ENCODE measurements at places on chromosomes 12 and 14. TPM values are rescaled to one million over a fixed set of nuclear protein-coding genes. Genes with fewer than 3 reads are reported as not detected.

DNA sequence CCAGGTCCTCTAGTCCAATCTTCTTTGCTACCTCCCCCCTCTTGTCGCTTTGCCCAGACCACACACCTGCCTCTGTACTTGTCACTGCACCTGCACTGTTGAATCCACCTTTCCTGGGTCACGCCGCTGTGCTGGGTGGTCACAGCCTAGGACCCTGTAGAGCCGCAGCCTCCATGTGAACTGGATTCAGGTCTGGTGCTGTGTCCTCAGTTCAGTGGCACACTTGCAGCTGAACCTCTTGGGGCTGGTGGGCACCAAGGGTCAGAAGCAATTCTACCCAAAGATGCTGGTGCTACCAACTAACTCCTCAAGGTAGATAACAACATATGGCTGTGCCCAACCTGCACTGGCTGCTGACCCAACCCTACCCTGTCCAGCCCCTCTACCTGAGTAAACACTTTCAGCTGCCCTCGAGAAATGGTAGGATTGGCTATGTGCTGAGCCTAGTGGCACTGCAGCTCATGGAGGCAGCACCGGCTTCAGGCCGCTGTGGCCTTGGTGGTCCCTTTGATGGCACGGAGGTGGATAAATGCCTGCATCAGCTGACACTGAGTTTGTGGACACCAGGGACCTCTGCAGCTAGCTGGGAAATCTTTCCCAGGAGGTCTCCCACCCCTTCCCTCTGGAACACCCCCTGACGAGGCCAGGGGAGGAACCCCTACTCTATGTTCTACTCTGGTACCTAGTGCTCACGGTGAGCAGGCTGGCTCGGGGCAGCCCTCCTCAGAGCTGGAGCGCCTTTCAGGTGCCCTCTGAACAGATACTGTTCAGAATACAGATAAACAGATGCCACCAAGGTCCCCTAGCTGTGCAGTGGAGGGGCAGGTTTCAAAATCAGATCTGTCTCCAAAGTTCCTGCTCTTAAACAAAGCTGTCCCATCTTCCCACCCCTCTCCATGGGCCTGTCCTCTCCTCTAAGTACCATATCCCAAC is 14.3 kb downstream of the AGAP2 start:
- DNase-seq = no peak

DNA sequence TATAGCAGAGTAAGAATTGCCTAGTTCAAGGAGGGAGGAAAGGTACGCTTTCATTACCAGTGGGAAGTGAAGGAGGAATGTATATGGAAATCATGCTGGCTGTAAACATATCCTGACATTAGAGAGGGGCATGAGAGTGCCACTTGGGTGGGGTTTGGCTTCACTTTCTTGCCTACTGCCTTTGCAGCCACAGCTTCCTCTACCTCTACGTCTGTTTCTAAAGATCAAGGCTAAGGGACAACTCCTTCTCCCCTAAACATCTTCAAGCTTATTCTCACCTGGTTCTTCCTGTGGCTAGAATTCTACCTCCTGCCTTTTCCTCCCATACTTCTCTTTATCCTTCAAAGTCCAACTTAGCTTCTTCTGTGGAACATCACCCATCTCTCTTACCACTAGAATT is 58.0 kb downstream of the SUSD6 start:
- no peak for DNase-seq

GRCh38 chr14:95623195-95623594 is 63.0 kb upstream of the TCL1B start:
- DNase-seq = no peak

- no peak for DNase-seq
Measured at GRCh38 chr12:76694369-76694768, 69.5 kb upstream of the ZDHHC17 start.

GRCh38 chr12:1926251-1926657 is 7.8 kb upstream of the CACNA2D4 start:
- no peak for DNase-seq

DNA sequence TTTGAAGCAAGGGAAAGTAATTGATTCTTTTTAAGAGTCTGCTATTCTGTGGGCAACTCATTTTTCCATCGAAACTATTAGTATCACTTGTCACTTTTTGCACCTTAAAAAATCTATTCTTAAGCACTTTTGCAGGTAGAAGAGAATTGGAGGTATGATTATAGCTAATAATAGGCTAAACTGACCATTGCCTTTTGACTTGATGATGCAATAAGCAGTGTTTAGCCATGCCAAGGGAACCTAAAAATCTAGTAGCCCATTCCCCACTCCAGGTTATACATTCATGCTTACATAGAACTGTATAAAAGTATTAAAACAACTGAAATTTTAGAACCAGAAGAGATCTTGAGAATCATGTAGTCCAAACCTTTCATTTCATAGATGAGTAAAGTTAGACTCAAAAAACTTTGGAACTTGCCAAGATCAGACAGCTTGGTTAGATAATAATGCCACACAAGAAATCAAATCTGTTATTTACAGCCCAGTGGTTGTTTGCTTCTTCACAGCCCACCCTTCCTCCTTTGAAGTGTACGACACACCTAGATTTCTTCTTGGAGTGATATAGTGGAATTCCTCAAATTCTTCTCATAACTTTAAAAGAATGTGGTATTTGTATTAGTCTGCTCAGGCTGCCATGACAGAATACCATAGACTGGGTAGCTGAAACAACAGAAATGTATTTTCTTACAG is 21.7 kb upstream of the GARIN2 start:
- DNase-seq = no peak

- DNase-seq = no peak
Measured at GRCh38 chr14:71339650-71340415, 432.6 kb downstream of the PCNX1 start.

DNA sequence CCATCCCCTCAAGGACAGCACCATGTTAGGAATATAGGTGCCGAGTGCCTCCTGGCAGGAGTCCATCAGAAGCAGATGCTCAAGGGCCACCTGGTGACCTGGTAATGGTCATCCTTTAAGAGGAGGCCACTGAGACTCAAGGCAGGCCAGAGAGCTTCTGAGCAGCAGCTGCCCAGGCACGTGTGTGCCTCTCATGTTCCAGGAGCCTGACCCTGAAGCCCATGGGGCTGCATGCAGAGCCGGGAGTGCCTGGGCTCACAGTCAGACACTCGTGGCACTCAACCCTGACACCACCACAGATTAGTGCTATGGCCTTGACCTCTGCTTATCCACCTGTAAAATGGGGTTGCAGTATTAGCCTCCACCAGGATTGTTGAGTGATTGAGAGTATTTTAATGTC is 45.6 kb downstream of the C14orf132 start:
- peak; percentile 18 for DNase-seq

DNA sequence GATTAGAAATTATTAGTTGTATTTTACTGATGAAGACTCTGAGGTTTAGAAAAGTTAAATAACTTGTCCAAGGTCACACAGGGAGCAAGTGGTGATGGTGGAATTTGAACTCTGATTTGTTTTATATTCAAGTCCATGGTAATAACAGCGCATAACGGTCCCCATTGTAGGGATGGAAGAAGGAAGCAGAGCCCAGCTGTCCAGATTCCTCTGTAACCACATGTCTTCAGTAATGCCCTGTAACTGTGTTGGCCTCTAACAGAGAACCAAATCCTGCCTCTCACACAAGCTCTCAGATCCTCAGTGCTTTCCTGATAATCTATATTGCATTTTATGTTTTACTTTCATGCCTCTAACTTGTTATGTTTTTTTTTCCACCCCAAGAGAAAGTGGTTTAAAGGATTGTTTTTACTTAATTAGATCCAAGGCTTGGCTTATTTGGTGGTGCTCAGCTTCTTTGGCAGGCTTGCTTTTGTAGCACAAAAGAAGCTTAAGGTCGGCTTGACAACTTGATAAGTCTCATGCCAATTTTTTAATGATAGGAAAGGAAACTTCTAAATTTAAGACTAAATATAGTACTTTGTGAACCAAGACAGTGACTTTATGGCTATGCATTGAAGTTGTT is 105.1 kb upstream of the SEL1L start:
- DNase-seq = no peak

DNA sequence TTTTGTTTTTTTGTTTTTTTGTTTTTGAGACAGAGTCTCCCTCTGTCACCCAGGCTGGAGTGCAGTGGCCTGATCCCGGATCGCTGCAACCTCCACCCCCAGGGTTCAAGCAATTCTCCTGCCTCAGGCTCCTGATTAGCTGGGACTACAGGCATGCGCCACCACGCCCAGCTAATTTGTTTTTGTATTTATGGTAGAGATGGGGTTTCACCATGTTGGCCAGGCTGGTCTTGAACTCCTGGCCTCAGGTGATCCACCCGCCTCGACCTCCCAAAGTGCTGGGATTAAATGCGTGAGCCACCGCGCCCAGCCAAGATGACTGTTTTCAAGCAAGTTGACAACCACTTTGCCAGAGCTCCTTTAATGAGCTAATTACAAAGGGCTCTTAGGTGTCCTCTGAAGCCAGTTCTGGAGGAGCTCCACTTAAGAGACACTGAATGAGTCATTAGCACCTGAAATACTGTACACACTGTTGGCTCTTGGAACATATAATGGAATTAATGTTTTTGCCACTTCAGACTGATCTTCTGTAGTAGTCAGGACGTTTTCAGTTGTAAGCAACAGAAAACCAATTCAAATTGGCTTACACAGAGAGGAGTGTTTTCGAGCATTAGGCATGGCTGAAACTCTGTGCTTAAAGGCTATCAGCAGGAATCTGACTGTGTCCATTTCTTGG is 55.4 kb upstream of the MED13L start:
- DNase-seq = no peak

DNA sequence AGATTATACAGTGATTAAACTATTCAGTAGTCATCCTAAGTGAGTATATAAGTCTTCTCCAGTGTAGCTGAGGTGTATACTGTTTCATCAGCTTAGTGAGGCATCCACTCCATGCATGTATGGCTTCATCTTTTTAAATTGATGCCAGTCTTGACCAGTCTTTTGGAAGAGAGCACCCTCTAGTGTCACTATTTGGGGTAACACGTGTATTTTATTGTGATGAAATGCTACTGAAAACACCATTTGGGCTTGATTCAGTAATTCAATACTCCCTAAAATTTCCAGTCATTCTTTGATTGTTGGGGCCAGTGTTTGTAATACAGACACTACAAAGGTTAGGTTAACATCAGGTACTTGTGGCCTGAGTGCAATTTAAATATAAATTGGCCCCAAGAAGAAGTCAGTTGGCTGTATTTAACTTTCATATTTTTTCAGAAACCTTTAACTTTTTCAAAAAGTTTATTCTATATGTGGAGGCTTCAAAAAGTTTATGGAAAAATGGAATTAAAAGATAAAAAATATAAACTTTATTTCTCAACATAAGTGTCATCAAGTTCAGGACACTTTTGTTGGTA is 35.3 kb downstream of the MIPOL1 start:
- DNase-seq = no peak

GRCh38 chr14:76212242-76212641 is 60.5 kb downstream of the GPATCH2L start:
- DNase-seq = no peak

DNA sequence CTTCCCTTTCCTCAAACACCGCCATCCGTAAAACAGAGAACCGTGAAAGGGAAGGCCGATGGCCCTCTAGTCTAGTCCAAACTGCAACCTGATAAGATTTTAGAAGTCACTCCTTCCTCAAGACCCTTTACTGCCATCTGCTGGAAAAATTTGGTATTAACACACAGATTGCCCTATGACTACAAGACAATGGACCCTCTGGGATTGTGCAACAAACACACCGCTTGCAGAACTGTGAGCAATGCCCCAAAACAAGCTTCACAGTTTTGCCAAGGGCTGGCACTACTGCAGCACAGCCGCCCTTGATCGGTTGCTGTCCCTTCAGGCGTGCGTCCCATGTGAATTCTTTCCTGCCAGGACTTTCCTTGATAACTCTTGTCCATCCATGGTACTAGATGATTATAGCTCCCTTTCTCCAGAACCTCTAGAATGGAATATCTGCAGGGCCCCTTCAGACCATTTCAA is 23.1 kb downstream of the LLPH start:
- DNase-seq = peak; percentile 49

- no peak for DNase-seq
Measured at GRCh38 chr12:103673891-103674375, 86.9 kb downstream of the STAB2 start.

GRCh38 chr12:12180136-12180535 is 86.7 kb downstream of the LRP6 start:
- no peak for DNase-seq

DNA sequence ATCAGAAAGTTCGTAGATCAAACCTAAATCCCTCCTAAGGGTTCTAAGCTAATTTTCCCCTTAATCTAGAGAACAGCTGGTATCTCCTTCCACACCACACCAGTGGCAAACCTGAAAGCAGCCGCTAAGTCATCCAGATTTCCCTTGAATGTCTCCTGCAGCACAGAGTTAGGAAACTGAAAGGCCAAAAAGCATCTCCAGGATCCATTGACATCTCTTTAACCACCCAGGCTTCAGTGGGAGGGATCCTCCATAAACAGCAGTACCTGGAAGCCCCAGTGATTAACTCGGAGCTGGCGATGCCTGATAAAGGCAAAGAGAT is 47.6 kb downstream of the CRACR2A start:
- no peak for DNase-seq

DNA sequence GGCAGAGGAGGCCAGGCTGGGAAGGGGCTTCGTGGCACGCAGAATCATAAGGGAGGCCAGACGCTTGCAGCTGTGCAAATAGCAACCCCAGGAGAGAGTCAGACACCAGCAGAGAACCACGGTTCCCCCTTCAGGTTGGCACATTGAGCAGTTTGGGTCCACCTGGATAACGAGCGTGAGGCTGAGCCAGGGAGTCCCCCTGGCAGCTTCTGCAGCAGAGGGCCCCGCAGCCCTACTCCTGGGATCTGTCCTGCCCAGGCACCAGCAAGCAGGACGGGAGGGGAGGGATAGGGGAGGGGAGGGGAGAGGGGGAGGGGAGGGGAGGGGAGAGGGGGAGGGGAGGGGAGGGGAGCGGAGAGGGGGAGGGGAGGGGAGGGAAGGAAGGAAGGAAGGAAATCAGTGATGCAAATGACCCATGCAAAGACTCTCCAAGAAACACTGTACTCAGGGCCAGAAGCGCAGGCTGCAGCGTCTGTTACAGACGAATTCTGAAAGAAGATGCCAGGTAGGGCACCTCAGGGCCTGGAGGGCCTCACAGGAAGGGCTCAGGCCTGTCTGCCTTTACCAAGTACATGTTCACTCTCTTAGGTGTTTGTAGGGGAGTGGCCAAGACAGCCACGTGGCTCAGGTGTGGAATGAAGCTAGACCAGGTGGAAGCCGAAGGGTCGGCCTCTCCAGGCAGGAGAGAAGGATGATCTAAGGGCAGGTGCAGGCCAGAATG is 32.3 kb upstream of the MMP17 start:
- DNase-seq = peak; percentile 75

- DNase-seq = no peak
Measured at GRCh38 chr14:68251769-68252100, 432.2 kb downstream of the RAD51B start.

Gene PPP2R3C
- total RNA-seq = 14.6 TPM

Gene CLEC9A
- not detected for total RNA-seq

Gene NTF3
- 0.46 TPM for total RNA-seq

Gene MMP14
- total RNA-seq = 157 TPM

Gene IL22
- total RNA-seq = not detected

Gene LRRC9
- not detected for total RNA-seq

Gene DAZAP2
- 212 TPM for total RNA-seq

Gene AQP2
- 0.15 TPM for total RNA-seq

Gene TAPBPL
- 32.6 TPM for total RNA-seq
